ENCODE measurements at places on chromosomes 1 and 21.

- no peak for DNase-seq
These were observed 623.3 kb upstream of the TMPRSS15 start for GRCh38 chr21:19026911-19027310.

DNA sequence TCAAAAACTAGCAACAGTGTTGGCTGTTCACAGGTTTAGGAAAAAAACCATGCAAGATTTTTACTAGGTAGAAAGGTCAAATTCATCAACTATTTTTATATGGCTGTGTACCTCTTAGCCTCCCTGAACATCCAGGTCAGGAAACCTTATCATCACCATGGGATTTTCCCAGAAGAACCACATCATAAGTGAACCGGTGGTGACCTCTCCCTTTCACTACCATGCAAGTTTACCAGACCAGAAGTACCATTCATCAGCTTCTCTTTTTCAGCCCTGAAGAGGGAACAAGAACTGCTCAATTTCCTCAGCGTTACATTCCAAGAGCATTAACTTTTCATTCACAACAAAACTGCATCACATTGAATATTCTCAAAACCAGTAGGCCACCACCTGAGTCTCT lies 5.9 kb downstream of the SSBP3 start:
- DNase-seq: no peak

- no peak for DNase-seq
These were observed 44.9 kb downstream of the SEC16B start for GRCh38 chr1:177925006-177925405.

GRCh38 chr1:201191653-201192260 lies 1.1 kb downstream of the IGFN1 start:
- DNase-seq: peak; percentile 27

- no peak for DNase-seq
These were observed 53.8 kb upstream of the TARDBP start for GRCh38 chr1:10958614-10959013.

DNA sequence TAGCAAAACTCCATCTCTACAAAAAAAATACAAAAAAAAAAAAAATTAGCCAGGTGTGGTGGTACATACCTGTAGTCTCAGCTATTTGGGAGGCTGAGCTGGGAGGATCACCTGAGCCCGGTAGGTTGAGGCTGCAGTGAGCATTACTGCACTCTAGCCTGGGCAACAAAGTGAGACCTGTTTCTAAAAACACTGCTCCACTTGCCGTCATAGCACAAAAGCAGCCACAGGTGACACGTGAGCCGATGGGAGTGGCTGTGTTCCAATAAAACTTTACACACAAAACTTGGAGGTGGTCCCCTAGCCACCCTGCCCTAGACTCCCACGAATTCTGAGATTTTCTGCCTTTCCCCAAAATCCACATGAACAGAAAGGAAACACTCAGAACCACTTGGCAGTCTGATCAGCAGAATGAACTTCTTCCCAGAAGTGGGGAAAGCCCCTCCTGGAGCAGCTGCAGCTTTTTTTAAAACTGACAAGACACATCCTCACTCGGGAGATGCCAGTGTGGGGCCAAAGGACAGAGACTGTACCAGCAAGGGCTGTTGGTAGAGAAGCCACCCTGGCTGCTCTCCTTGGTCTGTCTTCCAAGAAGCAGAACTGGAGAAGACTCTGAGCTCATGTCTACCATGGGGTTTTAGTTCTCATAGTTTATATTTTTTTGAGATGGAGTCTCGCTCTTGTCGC lies 23.3 kb downstream of the PLEKHM2 start:
- DNase-seq: no peak

GRCh38 chr1:232250838-232251237 lies 379.1 kb downstream of the SIPA1L2 start:
- DNase-seq: no peak

- peak; percentile 82 for DNase-seq
These were observed 16.4 kb upstream of the TARBP1 start for GRCh38 chr1:234495231-234495990.

DNA sequence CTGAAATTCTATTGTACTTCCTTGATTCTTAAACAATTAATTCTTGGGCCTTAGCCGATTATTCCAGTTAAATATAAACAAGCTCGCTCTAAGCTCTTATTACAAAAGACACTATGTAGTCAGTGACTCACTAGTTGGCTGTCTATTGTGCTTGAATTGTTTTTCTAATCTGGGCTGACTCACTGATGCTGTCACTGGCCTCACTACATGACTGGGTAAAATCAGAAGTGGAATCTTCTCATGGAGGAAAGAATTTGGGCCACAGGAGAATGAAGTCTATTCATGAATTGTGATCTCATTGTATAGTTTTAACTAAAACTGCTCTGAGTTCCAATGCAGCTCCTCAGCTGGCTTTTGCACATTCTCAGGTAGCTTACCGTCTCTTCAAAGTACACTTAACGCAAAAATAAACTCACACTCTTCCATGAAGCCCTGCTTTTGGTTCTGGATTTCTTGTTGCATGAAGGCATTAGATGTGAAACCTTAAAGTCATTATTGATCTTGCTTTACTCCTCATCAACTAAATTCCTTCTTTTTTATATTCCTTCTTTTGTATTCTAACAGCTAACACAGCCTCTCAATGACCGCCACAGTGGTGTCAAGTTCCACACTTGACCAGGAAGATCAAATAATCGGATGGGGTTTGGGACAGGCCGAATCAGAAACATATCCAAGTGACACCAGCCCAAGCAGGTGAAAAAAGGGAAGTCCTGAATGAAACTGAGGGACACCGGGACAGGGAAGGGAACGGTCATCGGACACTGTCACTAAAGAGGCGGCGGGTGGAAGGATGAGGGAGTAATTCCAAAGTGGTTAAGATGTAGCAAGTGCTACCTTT lies 80.9 kb upstream of the LBR start:
- DNase-seq: peak; percentile 93

- DNase-seq: no peak
These were observed 363.8 kb upstream of the PKN2 start for GRCh38 chr1:88320291-88320690.

GRCh38 chr21:21230672-21231071 lies 232.5 kb downstream of the NCAM2 start:
- no peak for DNase-seq

DNA sequence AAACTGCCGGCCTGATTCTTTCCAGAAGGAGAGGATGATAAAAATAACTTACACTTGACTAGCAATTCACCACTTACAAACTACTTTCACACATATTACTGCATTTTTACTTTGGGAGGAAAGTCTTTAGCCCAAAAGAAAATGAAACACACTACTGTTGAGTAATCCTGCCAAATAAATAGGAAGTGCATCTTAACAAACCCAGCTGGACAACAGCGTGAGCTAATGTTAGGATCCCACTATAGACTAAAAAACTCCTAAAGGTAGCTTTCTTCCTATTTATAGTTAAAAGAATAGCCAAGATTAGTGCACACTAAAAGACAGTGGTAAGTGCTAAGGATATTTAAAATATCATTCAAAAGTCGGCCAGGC lies 83.8 kb downstream of the HSF2BP start:
- DNase-seq: no peak

GRCh38 chr1:164560121-164560541 lies 1.1 kb downstream of the PBX1 start:
- DNase-seq: no peak

GRCh38 chr1:12496154-12496961 lies 121.7 kb downstream of the DHRS3 start:
- DNase-seq: no peak

GRCh38 chr1:171421413-171422020 lies 63.8 kb upstream of the PRRC2C start:
- no peak for DNase-seq

- peak; percentile 84 for DNase-seq
These were observed at the start of gene SNX7 for GRCh38 chr1:98661544-98662355. Gene SNX7, plus strand, starts transcription at chr1:98661721. Its CDS starts 11 bp downstream, at chr1:98661732.

DNA sequence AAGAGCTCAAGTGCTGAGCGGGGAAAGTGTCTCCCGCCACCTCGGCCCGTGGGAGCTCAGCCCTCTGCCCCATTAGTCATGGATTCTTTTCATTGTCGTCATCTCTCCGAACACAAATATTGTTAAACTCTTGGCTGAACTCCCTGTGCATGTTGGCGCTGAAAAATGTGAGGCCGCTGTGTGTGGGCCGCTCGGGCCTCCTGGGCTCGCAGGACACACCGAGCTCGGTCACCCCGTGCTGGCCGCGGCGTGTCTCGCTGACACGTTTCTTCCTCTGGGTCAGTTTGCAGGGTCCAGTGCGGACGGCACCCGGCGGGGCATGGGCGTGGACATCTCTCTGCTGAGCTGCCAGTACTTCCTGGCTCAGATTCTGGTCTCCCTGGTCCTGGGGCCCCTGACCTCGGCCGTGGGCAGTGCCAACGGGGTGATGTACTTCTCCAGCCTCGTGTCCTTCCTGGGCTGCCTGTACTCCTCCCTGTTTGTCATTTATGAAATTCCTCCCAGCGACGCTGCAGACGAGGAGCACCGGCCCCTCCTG lies 25.6 kb downstream of the SLC45A1 start:
- DNase-seq: peak; percentile 96

- no peak for DNase-seq
These were observed 770 bp upstream of the RC3H1 start for GRCh38 chr1:174022976-174023277.

GRCh38 chr1:2042830-2043773 lies 7.1 kb upstream of the PRKCZ start:
- DNase-seq: no peak

- DNase-seq: no peak
These were observed 35.9 kb upstream of the AGPAT3 start for GRCh38 chr21:43829161-43829560.

GRCh38 chr1:223706077-223706973 lies 6.0 kb upstream of the CAPN2 start:
- peak; percentile 92 for DNase-seq

DNA sequence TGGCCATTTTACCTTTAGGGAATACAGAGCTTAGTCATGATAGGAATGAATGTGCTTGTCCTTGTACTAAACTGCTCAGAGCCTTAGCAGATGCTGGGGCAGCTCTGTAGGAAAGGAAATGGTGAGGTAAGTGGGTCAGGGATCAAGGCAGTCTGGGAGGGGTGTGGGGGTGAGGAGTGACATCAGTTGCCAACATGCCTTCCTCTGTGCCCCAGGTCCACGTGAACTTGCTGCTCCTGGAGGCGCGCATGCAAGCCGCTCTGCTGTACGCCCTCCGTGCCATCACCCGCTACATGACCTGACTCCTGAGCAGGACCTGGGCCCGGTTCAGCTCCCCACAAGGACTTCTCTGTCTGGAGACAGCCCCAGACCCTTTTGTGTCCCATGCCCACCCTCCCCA lies 21.2 kb downstream of the SESN2 start:
- no peak for DNase-seq

- DNase-seq: no peak
These were observed 64.2 kb downstream of the GPR137B start for GRCh38 chr1:236206548-236206947.

- no peak for DNase-seq
These were observed 109.3 kb downstream of the ZC3H11B start for GRCh38 chr1:219503604-219504003.

- DNase-seq: no peak
These were observed 72.6 kb downstream of the DDR2 start for GRCh38 chr1:162704673-162705424.

DNA sequence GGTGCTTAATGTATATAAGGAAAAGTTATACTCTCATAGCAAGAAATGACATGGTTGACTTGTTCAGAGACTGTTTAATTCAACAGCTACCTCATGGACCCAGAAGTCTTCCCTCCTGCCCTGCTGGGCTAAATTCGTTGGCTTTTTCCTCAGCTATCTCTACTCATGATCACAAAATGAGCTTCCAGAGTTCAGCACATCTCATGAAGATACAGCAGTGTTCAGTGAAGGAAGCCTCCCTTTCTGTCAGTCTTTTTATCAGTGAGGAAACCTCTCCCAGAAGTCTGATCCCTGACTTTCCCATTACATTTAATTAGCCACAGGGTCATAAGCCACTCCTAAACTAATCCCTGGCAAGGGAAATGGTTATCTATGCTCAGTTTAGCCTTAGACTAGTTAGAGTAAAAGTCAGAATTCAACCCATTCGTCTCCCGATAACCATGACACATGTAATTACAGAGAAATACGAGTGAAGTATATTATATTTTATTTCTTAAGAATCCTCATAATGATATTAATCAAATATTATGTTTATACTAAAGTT lies 97.5 kb downstream of the DENND1B start:
- no peak for DNase-seq

GRCh38 chr1:6599141-6599975 lies 3.3 kb downstream of the KLHL21 start:
- DNase-seq: no peak

GRCh38 chr21:31180256-31181081 lies 142.2 kb upstream of the KRTAP19-8 start:
- peak; percentile 30 for DNase-seq

GRCh38 chr1:75559136-75559535 lies 51.8 kb downstream of the SLC44A5 start:
- no peak for DNase-seq

DNA sequence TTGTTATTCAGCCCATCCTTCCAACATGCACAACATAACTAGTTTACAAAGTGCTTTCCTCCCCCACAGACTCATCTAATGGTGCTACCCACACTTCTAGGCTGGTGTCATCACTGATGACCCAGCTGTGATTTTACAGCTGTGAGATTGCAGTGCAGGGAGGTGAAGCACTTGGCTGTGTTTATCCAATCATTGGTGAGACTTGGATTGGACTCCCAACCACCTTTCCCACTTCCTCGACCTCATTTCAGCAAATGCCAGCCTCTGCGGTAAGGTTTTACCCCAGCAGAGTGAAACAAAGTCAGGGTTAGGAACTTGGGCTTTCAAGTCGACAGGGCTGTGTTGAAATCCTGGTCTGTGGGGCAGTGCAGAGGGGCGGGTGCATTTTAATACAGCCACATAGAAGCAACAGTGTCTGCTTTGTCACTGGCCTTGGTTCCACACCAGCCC lies 22.1 kb downstream of the ECHDC2 start:
- no peak for DNase-seq

DNA sequence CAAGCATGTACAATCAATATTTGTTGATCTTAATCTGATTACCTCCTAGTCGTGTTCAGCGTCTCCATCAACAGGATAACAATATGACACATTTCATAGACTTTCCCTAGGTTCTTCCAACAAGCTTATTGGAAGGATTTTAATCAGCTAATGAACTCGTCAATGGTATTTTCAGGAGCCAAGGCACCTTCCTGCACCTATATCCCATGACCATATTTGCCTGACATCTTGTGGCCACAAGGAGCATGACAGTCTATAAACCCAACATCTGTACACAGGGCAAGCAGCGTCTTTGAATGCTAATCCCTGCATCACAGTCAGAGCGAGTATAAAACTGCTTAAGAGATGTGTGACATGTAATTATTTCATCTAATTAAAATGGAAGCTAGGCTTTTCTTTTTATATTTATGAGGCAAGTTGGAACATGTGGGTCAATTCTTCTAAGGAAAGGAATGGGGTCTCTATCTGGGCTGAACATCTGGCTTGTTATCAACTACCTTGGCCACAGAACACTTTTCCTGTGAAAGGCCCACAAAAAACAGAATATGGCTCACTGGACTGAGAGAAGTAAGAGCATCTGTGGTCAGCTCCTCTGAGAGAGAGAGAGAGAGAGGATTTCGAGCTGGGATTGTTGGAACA lies 388.8 kb downstream of the NTNG1 start:
- DNase-seq: peak; percentile 57

All from fibroblast of gingiva (primary cell).